NCI-H1694 treated with DMSO at 0.1 percent for 48 hours (cell line): ENCODE measurements at places on chromosomes 5 and 9.

GRCh38 chr9:35910613-35911359 lies 1.5 kb downstream of the SPAAR start:
- peak; percentile 79 for DNase-seq

- DNase-seq = no peak
These were observed 475.6 kb downstream of the DMRTA1 start for GRCh38 chr9:22922222-22922621.

DNA sequence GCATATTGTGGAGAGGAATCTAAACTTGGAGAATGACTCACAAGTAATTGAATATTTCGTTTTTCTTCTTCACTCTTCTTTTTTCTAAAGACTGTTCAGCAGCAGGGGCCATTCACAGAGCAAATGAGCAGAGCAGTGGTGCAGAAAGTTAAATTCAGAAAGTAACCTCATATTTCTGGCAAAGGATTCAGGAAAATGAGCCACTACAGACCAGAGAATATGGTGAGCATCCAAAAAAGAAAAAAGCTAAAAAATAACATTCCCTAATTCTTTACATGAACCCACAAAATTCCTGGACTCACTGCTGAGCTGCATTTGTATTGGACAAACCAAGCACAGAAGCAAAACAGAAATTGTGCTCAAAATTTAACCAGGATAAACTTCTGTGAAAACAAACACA lies 1486.8 kb upstream of the C9orf72 start:
- no peak for DNase-seq

DNA sequence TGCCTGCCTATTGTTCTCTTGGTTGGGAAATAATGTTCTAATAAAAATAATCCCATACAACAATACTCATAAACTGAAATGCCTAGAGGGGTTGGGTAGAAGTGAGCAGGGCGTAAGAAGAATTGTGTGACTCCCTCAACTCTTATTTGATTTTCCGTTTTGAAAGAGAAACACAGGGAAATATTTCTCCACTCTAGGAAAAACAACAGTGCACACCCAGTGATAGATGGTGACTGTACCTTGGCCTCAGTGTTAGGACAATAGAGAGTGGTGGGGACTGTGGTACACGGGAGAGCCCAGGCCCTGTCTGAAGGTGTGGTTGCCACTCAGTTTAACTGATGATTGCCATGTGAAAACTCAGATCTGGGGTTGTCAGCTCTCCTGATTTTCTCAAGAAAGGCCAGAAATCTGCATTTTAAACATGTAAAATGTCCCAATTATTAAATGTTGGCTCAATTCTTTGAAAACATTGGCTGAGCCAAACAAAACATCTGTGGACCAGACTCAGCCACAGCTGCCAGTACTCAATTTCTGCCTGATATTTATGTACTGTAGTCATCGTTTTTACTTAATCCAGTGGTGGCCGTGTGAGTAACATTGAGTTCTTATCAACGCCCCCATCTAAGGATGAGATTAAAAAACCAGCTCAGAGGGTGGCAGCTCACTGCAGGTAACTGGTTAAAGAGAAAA lies 103.8 kb upstream of the ZNF618 start:
- no peak for DNase-seq

GRCh38 chr9:6894135-6894534 lies 136.4 kb downstream of the KDM4C start:
- no peak for DNase-seq

DNA sequence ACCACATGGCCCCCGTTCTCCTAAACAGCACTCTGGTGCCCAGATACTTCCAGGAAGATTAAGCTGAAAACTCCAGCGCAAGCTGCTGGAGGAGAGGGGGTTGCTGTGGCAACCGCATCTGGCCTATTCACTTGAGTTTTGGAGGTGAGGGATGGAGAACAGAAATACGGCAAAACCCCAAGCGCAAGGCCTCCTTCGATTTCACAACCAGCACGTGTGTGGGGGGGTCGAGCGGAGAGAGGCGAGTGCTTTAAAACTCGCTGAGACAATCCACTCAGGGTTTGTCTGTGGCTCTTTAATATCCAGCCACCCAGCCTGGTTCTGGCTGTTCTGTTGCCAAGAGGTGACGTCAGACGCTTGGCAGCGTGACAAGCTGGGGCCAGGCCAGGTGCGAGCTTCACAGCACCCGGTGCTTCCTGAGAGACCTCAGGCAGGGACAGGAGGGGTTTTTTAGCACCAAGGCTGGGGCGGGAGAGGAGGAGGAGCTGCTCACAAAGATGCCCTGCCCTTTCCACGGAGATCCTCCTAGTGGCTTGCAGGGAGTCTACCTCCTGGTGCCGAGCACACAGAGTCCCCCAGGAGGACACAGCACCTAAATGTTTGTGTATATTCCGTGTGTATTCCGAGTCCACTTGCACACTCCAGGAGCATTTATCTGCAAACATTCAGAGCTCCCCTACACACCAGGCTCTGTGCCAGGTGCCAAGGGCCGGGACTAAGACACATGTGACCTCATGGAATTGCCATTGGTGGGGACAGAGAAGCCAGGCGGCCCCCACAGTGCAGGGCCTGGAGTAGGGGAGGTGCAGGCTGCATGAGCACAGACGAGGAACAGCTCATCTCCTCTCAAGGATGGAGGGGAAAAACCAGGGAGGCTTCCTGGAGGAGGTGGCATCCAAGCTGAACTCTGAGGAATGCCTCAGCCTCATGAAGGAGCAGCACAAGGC lies 194.6 kb downstream of the OLFM1 start:
- peak; percentile 88 for DNase-seq

DNA sequence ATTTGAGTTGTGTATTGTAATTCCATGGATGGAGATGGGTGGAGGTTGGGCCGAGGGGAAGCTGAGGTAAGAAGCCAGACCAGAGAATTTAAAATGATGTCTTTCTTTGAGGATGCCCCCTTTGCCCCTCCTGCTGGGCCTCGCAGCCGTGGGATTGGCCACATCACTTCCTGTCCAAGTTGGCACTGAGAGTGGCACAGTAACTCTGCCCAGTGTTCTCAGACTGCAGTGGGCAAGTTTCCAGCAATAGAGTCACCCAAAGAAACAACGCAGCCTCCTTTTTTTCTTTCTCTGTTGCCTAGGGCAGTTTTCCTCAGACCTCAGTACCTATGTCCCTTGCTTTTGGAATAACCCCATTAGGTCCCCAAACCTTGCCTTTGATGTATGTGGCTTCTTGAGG lies 306.6 kb upstream of the DMRT1 start:
- DNase-seq = no peak

DNA sequence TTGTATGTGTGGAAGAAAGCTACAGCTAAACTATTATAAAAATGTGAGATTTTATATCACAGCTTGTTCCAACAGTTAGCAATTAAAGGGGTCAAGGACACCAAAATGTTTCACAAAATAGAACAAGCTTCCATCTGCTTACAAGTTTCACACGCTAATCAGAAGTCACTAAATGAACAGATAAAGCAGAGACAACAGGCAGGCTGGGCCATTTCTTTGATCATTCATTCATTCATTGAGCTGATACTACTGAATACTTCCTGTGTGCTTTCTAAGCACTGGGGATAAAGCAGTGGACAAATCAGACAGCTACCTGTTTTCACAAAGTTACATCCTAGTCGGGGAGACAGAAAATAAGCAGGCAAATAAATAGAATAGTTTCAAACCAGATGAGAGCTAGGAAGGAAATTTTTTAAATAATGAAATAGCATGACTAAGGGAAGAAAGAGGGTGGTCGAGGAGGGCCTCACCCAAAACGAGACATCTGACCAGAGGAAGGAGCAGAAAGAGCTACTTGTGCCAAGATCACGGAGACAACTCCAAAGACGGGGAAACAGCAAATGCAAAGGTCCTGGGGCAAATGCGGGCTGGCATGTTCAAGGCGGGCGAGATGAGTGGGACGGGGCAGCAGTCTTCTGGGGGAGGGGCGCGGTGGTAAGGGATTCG lies 1.2 kb downstream of the MAPK9 start:
- DNase-seq = no peak

DNA sequence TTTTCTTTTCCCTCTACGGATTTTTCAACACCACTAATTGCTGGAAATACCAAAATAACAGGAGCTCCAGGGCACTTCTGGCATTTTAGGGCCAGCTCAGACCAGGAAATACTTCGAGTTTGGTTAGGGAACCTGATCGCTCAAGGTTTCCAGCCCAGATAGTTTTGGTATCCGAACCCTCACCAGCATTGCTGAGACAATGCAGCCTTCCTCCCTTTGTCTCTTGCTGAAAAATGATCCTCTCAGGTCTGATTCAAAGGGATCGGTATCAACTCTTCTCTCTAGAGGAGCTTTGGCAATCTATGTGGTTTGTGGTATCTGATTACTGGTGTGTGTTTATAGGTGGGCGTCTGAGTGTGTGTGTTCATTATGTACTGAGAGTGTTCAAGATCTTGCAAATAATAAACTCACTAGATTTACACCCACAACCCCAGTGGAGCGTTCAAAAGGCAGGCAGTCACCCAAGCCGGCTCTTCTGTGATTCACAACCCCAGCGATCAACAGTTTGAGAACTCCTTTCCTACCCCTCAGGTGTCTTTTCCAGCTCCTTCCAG lies 122.8 kb upstream of the EGFLAM start:
- no peak for DNase-seq

DNA sequence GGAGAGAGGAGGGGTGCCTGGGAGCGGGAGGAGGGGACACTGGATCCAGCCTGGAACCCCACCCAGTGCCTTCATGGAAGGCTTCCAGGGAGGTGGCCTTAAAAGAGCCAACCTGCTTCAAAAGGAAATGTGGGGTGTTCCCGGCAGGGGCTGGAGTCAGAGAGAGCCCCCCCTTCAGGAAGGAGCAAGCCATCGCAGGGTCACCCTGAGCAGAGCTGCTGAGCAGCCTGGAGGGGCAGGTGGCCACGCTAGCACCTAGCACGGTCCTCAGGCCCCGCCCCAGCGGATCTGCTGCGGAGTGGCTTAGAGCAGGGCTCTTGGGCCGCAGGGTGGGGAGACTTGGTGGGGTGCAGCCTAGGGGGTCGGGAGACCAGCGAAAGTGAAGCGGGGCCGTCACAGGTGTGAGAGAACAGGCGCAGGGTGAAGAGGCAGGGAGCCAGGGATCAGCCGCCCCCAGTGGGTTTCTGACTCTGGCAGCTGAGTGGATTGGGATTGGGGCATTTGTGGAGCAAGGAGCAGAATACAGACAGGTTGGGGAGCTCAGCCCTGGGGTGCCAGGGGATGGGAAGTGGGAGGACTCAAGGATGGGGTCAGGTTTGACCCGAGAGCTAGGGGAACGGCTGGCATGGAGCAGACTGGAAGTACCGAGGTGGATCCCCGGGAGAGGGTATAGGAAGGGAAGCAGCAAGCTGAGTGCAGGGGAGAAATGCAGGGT lies 1.5 kb downstream of the LCN2 start:
- no peak for DNase-seq

GRCh38 chr5:169289520-169289919 lies 11.4 kb downstream of the SLIT3 start:
- DNase-seq = no peak

GRCh38 chr9:114310471-114311450 lies 12.1 kb upstream of the ORM1 start:
- no peak for DNase-seq

- no peak for DNase-seq
These were observed 15.0 kb upstream of the GPX3 start for GRCh38 chr5:151005187-151005949.

- DNase-seq = no peak
These were observed 54.9 kb downstream of the PSAT1 start for GRCh38 chr9:78351816-78352215.

DNA sequence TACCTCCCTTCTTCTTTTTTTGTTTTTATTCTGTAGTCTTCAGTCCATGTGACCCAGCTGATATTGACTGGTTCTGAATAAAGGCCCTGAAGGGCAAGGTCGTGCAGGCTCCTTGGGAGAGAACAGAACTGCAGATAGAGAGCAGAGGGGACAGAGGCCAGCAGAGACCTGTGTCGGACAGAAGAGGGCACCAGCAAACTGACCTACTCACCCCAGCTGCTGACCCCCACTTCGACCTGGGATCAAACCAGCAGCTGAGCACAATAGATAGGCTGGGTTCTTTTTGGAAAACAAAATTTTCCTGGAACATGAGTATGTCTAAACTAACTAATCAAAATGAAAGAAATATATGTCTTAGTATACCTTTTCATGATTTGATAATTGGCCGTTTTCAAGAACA lies 695.1 kb downstream of the NR2F1-AS1 start:
- DNase-seq = no peak

GRCh38 chr5:39080597-39081204 lies 6.5 kb upstream of the RICTOR start:
- DNase-seq = no peak

DNA sequence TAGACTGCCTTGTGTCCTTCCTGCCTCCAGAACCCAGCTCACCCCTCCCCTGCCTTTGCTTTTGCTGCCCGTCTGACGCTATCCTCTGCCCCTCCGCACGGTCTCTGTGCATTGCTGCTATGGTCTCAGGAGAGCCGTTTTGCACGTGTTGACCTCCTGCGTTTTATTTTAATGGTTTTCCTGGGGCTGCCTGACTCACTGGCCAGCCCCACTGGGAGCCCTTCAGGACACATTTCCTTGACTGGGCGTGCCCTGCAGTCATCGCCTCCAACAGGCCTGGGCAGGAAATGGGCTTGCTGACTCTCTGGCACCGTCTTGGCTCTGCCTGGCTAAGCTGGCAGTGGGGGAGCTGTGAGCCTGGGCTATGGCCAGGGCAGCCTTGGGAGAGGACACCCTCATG lies 17.9 kb upstream of the ASS1 start:
- no peak for DNase-seq

- no peak for DNase-seq
These were observed 24.8 kb downstream of the PLPP1 start for GRCh38 chr5:55509796-55510522.

GRCh38 chr5:79416499-79416898 lies 97.4 kb downstream of the HOMER1 start:
- DNase-seq = no peak

GRCh38 chr9:114894609-114895433 lies 35.6 kb downstream of the TNFSF8 start:
- DNase-seq = no peak

GRCh38 chr5:143124593-143124992 lies 278.9 kb downstream of the NR3C1 start:
- DNase-seq = no peak

GRCh38 chr5:79200573-79201183 lies 35.3 kb upstream of the JMY start:
- peak; percentile 20 for DNase-seq

DNA sequence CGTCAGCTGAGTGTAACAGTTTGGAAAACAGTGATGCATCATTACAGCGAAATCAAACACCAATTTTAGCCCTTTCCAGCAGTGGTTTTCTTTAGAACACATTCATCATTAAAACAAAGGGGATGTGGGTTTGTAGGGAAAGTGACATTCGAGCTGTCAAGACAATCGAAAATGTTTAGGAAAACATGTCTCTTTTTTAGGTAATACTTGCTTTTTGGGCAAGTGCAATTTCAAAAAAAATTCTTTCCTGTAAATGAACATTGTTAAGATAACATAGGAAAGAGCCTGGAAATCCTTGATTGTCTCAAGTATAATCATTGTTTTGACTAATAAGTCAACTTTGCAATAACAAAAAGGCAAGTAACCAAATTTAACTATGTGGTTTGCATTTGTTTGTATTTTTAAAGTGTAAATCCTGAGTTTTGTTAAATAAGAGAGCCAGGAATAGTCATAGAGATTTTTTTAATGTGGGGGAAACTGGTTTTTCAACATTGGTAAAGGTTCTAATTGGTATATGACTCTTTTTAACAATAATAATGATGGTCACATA lies 182.5 kb downstream of the TTLL11 start:
- DNase-seq = no peak
